NCI-H1694 (cell line): ENCODE measurements at places on chromosomes 12 and 14.
A peak's percentile ranks its signal among the peaks of the same experiment; 100 is the strongest.

DNA sequence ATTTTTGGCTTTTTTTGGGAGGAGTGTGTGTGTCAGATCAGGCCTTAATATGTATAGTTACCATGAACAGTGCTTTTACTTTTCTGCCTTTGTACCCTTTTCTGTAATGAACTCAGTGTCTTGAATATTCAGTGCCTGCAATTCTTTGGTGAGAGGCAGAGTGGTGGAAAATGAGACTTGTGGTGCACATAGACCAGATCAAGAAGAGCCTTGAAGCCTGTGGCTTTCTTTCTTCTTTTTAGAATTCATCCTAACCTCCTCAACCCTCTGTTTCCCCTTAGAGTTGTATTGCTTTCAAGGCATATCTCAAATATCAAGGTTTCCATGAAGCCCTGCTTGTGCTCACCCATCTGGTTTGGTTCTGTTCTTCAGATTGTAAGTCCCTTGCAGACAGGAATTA lies 2.6 kb downstream of the YLPM1 start:
- no peak for DNase-seq

- DNase-seq, result no peak
Measured at GRCh38 chr12:75805905-75806304, 225.7 kb downstream of the PHLDA1 start.

DNA sequence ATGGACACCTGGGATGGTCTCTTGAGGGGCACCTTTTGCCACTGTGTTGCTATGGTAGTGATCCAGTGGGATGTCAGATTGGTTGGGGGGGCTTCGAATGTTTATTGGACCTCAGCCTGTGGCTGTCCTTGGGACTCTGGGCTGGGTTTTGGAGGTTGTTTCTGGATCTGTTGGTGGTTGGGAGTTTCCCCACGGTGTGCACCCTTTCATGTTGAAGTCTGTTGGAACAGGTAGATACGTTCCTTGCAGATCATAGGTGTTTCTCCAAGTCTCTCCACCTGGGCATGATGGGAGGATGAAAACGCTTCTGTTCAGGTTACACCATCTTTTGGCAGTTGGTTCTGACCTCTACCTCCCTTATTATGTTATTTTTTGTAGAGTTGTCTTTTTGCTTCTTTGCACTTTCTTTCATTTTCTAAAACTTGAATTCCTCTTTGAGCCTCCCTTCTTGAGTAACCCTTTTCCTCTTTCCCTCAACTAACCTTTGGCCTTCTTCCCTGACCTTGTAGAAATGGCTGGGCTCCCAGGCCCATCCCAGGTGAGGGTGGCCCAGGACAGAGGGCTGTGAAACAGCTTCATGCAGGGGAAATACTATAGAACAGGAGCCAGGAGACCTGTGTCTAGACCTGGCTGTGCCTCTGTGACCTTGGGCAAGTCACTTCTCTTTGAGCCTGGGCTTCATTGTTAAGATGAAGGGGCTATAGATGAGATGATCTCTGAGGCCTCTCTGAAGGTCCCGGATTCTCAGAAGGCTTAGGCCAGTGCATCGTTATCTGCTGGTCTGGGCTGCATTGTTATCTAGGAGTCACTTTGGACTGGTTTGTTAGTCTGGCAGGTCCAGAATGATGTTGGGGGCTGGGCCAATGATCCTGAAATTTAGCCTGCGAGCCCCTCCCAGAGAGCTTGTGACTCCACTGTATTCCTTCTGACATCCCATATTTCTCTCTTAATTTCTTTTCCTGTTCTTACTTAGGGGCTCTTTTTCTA lies 2.0 kb downstream of the ATN1 start:
- no peak for DNase-seq

DNA sequence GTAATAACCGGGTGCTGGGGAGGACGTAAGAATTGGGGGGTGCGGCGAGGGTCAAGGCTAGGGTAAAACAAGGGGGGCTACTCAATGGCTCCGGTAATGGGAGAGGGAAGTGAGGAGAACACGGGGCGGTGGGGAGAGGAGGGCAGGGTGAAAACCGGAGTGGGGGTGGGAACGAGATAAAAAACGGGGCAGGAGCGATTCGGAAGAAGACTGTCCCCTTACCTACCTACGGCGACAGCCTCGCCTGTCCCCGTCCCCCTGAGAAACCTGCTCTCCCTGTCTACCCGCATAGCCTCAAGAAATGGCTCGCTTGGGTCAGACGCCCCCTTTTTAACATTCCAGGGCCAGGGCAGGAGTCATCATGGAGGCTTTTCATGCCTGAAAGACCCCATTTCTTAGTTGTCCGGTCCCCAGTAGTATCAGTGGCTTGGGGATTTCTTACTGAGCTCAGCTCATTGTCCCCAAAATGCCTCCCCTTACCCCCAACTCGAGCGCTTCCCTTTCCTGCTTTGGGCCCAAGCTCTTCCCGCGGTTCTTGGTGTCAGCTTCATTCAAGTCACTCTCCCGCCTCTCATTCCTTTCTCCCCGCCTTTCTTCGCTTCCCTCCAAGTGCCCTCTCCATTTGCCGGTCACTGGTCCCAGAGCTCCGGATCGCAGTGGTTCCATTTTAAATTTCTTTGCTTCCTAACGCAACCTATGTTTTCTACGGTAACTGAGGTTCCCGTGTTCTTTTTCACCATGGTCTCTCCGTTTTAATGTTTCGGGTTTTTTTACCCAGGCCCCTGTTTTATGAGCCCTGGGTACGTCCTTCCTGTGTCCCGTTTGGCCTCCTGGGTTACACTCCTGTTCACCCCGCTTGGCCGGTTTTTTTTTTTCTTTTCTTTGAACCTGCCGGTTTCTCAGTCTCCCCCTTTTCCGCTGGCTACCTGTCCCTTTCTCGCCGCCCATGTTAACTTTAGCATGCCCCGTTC lies 1.2 kb upstream of the WSB2 start:
- no peak for DNase-seq

GRCh38 chr12:104526751-104527150 lies 70.0 kb downstream of the CHST11 start:
- no peak for DNase-seq

DNA sequence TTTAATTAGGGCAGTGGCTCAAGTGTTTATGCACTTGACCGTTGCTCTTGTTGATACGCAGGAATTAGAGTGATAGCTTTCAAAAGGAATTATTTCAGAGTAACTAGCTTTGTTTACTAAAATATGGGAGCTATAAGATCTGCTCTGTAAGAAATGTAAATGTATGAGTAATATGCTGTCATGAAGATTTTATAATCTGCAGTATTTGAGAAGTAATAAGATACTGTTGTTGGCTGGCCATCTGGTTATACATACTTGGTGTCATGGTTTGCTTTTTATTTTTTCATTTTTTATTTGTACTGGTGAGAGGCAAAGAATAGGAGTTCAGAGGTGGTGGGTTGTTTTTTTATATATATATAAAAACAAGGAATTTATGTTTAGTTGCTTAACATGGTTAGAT lies 58.5 kb downstream of the PLXNC1 start:
- DNase-seq, result no peak

DNA sequence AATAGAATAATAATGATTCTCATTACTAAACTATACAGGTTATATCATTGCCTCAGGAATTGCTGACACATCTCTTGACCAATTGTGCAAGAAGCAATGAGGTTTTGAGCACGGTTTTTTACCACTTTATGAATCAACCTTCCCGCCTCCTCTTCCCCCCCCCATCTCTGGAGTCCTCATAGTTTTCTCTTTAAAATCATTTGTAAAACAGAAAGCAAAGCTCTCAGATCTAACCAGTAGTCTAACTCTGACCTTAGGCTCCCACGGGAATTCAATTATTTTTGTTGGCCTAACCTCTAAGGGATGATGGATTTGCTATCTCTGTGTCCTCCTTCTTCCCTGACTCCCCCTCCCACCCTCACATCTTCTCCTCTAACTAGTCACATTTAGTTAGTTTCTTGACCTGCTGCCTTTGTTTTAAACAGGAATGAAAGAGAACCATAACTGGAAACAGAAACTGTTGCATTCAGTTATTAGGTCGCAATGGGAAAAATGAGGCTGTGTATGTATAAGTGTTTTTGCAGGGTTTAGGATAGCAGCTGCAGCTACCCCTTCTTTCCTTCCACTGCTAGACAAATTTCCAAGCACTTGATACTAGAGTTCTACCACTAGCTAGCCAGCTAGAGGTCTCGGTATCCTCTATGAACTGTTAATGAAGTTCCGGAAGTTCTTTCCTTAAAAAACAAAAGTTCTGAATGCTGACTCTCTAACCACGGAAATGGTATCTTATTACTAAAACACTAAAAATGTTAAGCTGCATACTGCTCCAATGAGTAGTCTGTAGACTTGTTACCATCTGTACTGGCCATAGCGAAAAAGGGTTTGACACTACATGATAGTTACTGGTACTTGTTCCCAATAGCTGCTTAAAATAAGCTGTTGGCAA lies 65.4 kb downstream of the TAOK3 start:
- DNase-seq, result no peak

DNA sequence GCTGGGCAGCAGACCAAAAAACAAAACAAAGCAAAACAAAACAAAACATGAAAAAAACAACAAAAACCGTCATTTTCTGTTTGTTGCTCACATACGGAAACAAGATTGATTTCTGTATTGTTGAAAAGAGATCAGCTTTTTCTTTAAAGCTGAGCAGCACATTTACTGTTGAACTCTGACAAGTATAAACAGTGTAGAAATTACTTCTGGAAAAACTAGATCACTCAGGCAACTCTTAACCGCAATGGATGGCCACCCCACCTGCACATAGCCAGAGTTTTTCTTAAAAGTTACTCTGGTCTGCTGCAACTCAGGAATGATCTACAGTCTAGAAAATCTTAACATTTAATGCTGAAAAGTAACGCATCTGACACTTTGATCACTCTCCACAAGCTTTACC lies 80.9 kb downstream of the PPM1H start:
- no peak for DNase-seq

DNA sequence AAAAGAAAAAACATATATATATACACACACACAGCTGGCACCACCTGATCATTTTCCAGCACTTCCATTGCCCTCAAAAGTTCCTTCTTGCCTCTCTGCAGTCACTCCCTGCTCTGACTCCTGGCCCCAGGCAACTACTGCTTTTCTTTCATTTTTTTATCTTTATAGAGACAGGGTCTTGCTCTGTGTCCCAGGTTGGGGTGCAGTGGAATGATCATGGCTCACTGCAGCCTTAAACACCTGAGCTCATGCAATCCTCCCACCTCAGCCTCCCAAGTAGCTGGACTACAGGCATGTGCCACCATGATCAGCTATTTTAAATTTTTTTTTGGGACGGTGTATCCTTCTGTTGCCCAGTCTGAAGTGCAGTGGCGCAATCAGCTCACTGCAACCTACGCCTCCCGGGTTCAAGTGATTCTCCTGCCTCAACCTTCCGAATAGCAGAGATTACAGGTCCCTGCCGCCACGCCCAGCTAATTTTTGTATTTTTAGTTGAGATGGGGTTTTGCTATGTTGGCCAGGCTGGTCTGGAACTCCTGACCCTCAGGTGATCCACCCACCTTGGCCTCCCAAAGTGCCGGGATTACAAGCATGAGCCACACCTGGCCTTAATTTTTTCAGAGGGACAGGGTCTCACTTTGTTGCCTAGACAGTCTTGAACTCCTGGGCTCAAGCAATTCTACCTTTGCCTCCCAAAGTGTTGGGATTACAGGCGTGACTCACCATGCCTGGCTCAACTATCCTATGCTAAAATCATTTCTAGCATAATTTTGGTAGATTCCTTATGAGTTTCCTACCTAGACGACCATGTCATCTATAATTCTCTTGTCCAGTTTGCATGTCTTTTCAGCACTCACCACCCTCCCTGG lies 7.8 kb downstream of the HSP90AA1 start:
- DNase-seq, result no peak

GRCh38 chr12:121632069-121632970 lies 6.0 kb downstream of the ORAI1 start:
- DNase-seq, result no peak

DNA sequence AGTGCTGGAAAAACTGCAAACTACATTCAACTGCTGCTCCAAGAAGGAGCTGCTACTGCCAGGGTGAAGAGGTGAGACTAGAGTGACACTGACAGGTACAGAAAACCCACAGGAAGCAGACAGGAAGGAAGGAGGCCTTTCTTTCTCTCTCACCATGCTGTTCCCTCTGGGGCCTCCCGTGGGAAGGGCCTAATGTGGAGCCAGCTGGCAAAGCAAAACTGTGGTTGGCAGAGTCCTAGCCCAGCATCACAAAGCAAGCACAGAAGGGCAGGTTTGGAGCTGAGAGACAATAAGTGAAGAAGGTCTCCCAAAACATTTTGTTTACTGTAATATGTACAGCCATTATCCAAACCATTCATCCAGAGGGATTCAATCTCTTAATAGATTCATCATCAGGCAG lies 122.5 kb upstream of the MAX start:
- peak; percentile 81 for DNase-seq

DNA sequence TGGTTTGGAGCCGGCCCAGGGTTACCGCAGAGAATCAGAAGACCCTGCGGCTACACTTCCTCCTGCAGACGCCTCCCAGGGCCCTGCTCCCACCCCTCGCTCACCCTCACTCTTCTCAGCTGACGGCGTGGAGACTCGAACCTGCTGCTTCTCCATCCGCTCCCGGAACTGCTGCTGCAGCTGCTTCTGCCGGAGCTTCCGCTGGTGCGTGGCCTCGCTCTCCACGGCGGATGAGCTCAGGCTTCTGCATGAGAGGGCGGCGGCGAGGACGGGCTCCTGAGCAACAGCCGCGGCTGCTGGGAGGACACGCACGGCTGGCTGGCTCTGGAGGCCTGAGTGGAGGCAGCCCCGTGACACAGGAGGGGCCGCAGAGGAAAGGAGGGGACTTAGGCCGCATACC lies 33.3 kb downstream of the RAD52 start:
- no peak for DNase-seq

GRCh38 chr12:47896633-47897032 lies 8.2 kb downstream of the VDR start:
- no peak for DNase-seq

DNA sequence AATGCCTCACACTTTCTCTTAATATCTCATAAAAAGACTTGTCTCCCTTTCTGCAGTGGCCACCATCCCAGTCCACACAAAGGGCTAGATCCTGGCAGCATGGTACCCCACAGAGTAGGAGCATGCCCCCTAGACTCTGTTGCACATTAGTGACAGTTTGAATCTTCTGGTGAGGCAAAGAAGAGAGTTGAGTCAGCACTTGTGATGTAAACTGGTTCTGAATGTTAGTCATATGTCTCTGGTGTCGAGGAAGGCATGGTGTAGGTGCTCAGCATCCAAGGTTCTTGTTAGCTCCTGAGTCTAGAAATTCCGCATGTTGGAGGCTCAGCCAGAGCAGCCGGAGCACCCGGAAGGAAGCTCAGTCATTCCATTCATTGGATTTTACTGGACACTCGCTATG lies 9.8 kb downstream of the TTC9 start:
- no peak for DNase-seq

GRCh38 chr12:132182711-132183365 lies 38.6 kb downstream of the NOC4L start:
- no peak for DNase-seq

- DNase-seq, result no peak
Measured at GRCh38 chr12:122099280-122099749, 20.8 kb downstream of the MLXIP start.

DNA sequence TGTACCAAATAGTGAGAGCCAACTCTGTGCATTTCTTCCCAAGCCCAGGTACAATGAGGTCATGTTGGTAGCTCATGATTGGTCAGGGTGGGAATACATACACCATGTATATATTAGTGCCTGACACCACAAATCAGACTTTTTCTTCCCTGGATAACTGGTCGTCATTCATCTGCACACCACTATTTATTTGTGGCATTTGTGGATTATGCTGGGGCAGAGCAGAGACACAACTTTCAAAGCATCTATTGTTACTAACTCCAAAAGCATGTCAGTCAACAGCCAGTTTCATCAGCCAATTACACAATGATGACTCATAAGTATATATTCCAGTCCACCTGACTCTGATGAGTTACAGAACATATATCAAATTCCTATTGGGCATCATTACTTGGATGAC lies 181.7 kb downstream of the ADAMTS20 start:
- no peak for DNase-seq

GRCh38 chr12:132384916-132385774 lies 55.8 kb upstream of the GALNT9 start:
- no peak for DNase-seq
